ENCODE measurements at places on chromosomes 11 and 22. TPM values are rescaled to one million over a fixed set of nuclear protein-coding genes. Genes with fewer than 3 reads are reported as not detected.

- H3K4me1 ChIP-seq: no peaks in the 10 kb centered on the region
- H3K27ac ChIP-seq: no peak overlapping the region
- DNase-seq: peak; percentile 64
- H3K36me3 ChIP-seq: no peaks in the 10 kb centered on the region
These were observed 30.8 kb upstream of the LRRC10B start for GRCh38 chr11:61477727-61478148.

Gene CSNK2A3
- 0.75 TPM for total RNA-seq

Gene PPP6R3
- 81.1 TPM for total RNA-seq

DNA sequence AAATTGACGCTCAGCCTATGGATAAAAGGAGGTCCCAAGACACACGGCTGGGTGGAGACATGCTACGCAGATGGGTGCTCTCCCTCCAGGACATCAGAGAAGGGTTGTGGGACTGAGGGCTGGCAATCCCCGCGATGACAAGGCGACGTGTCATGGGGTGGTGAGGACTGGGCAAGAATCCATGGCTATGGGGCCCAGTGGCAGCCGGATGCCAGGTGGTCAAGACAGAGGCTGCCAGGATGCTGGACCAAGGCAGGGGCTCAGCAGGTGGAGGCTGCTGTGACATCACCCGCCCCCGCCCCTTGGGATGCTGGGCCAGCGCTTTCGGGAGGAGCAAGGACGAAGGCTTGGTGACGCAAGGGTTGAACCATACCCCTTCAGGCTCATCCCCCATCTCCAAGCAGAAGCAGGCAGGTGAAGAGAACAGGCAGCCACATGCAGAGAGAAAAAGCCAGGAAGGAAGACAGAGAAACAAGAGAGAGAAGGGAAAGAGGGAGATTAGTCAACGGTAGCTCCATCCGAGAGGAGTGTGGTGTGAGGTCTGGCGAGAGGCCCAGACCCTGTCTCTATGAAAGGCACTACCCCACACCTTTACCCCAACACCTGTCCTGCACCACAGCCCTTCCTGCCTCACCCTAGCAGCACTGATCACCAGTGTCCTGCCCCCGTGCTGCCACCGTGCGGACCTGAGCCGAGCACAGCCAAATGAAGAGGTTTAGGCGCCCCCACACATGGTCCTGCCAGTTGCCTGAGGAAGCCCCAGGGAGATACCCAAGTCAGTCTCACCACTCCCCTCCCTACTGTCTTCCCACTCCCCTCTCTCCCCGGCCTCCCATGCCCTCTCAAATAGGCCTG, 24.1 kb upstream of the RASL10A start:
- H3K36me3 ChIP-seq: peaks cover 63% of the 10 kb centered on the region
- no peak overlapping the region for H3K4me3 ChIP-seq
- no peak for DNase-seq
- no peak overlapping the region for H3K27ac ChIP-seq
- peaks cover 22% of the 10 kb centered on the region for H3K4me1 ChIP-seq
- no peaks in the 10 kb centered on the region for H3K27me3 ChIP-seq

Gene BLID
- total RNA-seq: 1.2 TPM
